Posterior vena cava (tissue), 2 donors: ENCODE measurements at places on chromosomes 5 and 9.
A peak's percentile ranks its signal among the peaks of the same experiment; 100 is the strongest.

- DNase-seq: no peak
Observed at GRCh38 chr9:3692606-3693005, 166.8 kb upstream of the RFX3 start.

GRCh38 chr9:97985058-97985861 is 2.1 kb downstream of the ANP32B start:
- peak; percentile 83 for DNase-seq

DNA sequence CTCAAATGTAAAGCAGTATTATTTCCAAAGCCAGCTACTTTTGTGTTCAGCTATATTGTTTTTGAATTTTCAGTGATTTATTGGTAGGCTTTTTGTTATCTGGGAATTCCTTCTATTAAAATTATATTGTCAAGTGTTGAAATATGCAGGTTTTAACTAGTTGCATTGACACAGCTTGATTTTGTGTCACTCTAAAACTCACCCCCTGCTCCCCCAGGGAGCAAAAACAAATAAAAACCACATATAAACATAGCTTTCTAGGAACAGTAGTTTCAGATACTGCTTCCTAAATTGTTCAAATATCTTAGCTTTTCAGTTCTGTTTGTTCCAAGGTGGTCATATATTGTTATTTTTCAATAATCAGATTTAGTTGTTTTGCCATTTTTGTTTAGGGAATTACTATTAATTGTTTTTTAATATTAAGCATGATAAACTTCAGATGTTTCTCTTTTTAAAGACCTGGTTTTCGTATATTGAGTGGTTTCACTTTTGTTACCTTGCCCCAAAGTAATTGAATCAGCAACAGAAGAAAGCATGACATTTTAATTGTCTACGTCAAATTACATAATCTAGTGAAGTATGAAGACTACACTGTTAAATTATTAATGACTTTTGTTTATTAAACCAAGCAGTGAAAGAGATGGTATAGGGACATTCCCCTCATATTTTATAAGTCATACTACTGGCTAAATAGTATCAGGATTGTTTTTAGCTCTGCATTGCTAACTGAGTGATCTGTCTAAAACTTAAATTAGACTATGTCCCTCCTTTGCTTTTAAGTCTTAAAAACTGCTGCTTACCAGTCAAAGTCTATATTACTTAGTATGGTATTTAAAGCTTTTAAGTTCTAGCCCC is 43.4 kb downstream of the ERBIN start:
- DNase-seq: no peak

- DNase-seq: no peak
Observed at GRCh38 chr9:87067426-87067825, 120.1 kb upstream of the GAS1 start.

- no peak for DNase-seq
Observed at GRCh38 chr9:99108131-99108530, 3.2 kb downstream of the TGFBR1 start.

GRCh38 chr5:17076272-17076671 is 140.2 kb upstream of the MYO10 start:
- DNase-seq: no peak

DNA sequence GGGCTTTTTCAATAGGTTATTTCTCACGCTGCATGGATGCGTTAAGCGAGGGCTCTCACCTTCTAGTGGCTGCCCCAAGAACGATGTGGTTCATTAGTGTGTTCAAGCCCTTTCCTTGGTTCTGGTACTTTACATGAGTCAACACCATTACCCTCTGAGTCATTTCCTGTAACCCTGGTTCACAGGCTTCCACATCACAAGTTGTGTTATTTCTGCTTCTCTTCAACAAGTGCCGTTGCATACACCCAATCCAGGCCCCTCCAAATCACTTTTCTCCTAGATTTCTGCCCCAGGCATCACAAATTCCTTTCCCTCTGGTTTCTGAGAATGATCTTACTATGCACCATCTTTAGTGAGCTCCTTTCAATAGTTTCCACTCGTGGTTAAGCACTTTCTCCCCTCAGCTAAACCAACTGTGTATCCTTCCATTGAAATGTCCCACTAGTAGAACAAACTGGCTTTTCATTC is 69.5 kb upstream of the RAD23B start:
- DNase-seq: no peak

DNA sequence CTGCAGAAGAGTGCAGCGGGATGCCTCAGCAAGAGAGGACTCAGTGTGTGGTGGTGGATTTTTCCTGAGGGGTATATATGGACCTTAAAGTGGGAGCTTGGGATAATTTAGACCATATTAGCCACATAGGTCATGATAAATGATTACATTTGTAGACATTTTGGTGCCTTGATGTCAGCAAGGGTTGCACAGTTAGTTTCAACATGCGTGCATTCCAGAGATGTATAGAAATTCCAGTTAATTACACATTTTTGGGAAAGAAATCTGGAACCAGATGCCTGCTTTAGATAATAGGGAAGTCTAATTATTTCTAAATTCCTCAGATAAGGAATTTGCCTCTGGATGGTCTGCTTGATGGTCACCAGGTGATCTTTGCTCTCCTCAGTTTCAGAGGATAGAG is 440.6 kb upstream of the PAPPA start:
- no peak for DNase-seq

- no peak for DNase-seq
Observed at GRCh38 chr5:139335811-139336210, 5.8 kb upstream of the PAIP2 start.

GRCh38 chr9:4769321-4770080 is 23.2 kb upstream of the RCL1 start:
- no peak for DNase-seq

GRCh38 chr5:17952231-17952630 is 318.0 kb downstream of the TAF11L14 start:
- DNase-seq: no peak

GRCh38 chr5:151126199-151126645 is 31.4 kb downstream of the ANXA6 start:
- DNase-seq: peak; percentile 92

- no peak for DNase-seq
Observed at GRCh38 chr9:114065304-114065703, 12.8 kb downstream of the AMBP start.

DNA sequence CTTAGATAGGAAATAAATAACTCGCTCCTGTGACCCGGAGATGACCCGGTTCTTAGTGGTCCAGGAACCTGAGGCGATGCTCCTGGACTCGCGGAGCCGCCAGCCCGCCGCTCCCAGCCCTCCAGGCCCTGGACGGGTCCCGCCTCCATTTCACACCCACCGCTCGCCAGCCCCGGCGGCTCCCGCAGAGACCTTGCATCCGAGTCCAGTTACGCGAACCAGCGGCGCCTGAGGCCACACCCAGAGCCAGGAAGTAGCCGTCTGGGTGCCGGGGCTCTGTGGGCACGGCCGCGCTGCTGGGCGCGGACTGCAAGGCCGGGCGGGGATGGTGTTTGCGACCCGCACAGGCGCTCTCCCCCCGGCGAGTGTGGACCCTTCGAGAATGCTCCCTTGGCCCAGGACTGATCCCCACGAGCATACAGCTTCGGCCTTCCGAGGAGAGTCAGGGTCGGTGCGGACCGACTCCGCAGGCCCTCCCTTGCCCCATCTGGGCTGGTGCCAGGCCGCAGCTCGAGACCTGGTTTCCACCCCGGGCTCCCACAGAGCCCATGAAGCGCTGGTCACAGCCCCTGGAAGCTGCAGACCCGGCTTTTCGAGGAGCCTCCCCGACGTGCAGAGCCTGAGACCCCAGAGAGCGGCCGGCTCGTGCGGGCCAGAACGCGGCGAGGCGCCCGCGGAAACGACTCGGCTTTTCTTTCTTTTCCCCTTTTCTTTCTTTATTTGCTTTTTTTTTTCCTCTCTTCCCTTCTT is 5.2 kb upstream of the BARX1 start:
- peak; percentile 81 for DNase-seq
